ENCODE measurements at places on chromosomes 5 and 9. TPM values are rescaled to one million over a fixed set of nuclear protein-coding genes. Genes with fewer than 3 reads are reported as not detected.

DNA sequence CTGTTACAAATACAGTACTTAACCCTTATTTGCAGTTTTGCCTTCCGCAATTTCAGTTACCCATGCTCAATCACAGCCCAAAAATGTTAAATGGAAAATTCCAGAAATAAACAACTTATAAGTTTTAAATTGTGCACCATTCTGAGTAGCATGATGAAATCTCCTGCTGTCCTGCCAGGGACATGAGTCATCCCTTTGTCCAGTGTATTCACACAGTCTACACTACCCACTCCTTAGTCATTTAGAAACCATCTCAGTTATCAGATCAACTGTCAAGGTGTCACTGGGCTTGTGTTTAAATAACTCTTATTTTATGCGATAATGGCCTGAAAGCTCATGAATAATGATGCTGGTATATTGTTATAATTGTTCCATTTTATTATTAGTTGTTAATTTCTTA lies 95.8 kb downstream of the PLCXD3 start:
- DNase-seq = peak; percentile 29

GRCh38 chr5:58648846-58649245 lies 66.0 kb downstream of the RAB3C start:
- DNase-seq = peak; percentile 63

DNA sequence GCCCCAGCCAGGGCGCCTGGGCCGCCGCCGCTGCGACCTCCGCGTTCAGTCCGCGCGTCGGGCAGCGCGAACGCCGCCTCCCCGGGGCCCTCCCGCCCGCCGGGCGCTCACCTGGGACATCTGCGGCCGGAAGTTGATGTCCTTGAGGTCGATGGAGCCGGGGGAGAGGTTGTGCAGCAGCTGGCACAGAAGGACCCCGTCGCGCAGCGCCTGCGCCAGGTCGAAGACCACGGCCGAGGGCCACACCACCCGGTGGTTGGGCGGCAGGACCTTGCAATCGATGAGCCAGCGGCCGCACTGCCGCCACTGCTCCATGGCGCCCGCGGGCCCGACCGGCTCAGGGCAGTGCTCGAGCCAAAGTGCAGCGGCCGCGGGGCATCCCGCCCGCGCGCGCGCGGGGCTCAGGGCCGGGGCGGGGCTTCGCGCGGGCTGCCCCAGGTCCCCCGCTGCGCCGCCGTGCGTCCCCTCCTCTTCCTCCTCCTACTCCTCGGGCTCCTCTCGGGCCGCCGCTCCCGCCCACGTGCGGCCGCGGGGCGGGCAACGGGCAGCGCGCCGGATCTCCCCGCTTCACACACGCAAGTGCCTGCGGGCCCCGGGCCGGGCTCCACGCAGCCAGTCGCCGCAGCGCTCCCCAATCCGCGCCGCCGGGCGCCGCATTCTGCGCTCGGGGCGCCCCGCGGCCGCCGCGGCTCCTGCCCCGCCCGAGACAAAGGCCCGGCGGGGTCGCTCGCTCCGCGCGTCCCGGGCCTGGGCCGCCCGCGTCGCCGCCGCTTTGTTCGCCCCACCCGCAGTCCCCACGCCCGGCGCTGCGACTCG lies at the start of gene VAV2:
Gene VAV2, minus strand, starts transcription at position 361 of the 816 bp plus-strand sequence. Its CDS starts 46 bp downstream, at position 315.
- DNase-seq = no peak

DNA sequence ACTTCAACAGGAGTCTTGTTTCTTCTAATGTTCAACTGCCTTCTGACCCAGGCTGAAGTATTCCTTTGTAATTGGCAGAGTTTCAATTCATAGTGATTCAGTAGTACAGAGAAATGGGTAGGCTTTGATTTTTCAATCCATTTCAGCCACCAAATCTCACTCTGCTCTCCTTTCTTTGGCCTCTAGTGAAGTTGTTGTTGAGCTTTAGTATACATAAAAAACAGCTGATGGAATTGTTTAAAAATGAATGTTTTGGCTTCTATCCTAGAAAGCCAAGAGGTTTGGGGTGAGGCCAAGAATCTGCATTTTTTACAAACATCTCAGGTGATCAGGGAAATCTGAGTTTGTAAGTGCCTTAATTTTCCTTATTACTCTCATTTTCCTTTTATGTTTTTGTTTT lies 182.9 kb upstream of the MAP1B start:
- no peak for DNase-seq

GRCh38 chr5:38670878-38671277 lies 114.4 kb upstream of the LIFR start:
- DNase-seq = no peak

- DNase-seq = no peak
Observed at GRCh38 chr9:6827439-6828145, 69.8 kb downstream of the KDM4C start.

DNA sequence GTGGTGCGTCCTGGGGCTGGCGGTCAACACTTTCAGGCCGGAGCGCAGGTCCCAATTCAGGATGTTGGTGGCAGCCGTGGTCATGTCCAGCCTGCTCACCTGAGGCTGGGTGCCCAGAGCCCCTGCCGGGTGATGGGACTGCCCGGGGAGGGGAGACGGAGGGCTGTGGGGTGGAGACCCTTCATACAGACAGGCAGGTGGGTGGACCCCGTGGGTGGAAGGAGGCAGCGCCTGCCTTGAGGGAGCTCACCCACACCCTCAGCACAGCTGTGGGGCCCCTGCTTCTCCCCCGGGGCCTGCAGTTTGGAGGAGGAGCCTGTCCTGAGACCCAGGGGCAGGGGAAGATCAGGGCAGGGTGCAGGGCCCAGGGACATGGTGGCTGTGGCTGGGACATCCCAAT lies 6.9 kb upstream of the PTGDS start:
- no peak for DNase-seq

DNA sequence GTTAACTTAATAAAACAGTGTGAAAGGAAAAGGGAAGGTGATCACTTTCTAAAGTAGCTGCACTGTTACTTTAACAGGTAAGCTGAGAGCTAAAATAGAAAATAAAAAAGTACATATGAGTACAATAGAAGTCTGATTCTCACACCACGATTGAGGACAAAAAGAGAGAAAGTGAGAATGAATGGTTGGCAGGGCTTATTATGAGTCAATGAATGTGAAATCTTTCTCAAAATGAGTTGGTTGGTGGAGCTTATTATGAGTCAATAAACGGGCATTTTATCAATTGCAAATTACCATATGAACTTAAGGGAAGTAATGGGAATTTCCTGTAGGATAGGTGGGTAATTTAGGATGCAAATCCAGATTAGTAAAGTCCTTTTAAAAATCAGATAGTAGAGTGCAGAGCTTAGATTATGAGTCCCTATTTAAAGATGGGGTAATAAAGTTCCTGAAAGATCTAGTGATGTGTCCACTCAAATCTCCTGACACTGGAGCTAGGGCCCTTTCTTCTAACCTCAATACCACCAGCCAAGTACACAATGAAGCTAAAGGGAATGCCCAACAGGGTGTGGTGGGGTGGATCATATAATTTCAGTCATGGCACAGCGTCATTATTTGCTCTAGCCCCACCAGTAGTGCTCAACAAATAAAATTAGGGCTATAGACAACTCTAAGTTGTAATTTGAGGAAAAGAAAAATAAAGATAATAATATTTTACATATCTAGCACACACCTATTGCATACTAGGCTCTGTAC lies 21.1 kb upstream of the TLR4 start:
- no peak for DNase-seq

GRCh38 chr5:161546095-161546469 lies 443 bp downstream of the GABRB2 start:
- no peak for DNase-seq

GRCh38 chr5:138954257-138955012 lies 79.3 kb upstream of the LRRTM2 start:
- DNase-seq = no peak

GRCh38 chr9:117028103-117028858 lies 341.2 kb downstream of the TRIM32 start:
- no peak for DNase-seq

DNA sequence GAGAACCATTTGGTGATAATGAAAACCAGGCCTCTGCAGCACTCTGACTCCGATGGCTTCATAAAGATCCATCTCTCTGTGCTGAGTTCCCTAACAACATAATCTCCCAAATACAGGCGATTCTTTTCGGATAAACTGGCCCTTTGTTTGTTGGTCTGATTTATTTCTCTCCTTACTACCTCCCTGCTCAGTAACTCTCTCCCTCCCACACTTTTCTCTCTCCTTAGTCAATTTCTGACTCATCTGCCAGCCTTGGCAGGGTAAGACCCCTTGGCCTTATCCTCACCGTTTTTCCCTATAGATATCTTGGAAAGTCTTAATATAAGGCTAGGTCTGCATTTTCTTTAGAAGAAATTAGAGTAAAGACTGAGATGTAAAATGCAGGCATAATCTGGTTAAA lies 128.7 kb downstream of the BRINP1 start:
- DNase-seq = no peak

DNA sequence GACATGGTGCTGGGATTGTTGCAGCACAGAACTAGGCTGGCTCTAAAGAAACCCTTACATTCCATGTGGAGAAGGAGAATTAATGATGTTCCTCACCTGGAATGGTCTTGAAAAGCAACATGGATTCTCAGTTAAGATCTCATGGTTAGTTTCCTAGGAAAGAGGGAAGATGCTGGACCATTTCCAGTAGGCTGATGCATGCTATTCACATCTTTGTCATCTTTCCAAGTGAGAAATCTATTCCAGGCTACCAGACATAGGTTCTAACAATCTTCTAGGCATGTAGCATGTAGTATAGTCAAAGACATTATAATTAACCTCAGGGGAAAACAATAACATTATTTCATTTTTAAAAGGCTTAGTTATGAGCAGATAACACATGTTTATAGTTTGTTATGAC lies 44.3 kb downstream of the TMEM252 start:
- DNase-seq = no peak

DNA sequence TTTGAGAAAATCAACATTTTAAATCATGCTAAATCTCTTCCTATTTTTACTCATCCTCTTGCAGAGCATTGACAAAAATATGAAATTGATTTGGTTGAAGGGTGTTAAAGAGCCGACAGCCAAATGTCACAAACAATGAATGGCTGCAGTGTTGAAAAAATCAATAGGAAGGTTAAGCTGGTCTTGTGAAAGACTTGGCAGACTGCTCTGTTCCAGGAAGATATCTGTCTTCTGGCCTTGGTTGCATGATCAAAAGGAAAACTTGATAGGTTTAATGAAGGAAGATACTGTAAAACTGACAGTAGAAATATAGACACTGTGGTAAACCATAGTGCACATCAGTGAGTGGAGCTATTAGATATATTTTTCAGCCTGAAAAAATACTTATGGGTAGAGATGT lies 103.6 kb downstream of the PBX3 start:
- no peak for DNase-seq

- DNase-seq = no peak
Observed at GRCh38 chr5:132808448-132808847, 4.7 kb upstream of the SOWAHA start.

DNA sequence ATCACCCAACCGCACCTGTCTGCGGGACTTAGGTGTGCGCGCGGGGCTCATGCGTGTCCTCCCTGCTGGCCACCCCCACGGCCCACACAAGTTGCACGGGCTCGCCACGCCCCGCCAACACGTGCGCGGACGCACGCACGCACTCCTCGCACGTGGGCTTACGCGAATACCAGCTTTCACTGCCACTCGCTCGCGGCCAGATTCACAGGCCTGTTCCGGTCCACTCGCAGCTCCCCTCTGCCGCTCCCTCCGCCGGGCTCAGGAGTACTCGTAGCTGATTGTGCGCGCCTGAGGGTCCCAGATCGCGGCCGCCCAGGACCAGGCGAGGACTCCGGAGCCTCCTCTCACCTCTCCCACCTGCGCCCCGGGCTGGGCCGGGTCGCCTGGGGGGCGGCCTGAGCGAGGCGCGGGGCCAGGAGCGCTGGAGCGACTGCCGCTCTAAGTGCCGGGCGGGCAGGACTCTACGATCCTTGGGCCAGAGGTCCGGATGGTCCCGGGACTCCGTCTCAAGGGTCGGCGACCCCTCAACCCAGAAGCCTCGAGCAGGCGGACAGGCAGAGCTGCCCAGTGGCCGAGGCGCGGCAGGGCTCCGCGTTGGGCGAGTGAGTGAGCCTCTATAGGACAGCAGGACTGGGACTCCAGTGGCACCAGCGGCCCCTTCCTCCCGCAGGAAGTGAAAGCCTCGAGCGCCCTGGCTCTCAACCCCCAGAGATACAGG lies 3.4 kb downstream of the PCDHGC5 start:
- DNase-seq = no peak

GLIPR2 gene
- 36.2 TPM for total RNA-seq

TMEM174 gene
- 0.07 TPM for total RNA-seq

ZMYND19 gene
- total RNA-seq = 26.1 TPM

PAM gene
- 199 TPM for total RNA-seq

CNTNAP3 gene
- total RNA-seq = 98.1 TPM

PRRX2 gene
- total RNA-seq = not detected

PLEKHG4B gene
- not detected for total RNA-seq

GABRA1 gene
- not detected for total RNA-seq
